ENCODE measurements at places on chromosomes 2 and 18. TPM values are rescaled to one million over a fixed set of nuclear protein-coding genes. Genes with fewer than 3 reads are reported as not detected.

DNA sequence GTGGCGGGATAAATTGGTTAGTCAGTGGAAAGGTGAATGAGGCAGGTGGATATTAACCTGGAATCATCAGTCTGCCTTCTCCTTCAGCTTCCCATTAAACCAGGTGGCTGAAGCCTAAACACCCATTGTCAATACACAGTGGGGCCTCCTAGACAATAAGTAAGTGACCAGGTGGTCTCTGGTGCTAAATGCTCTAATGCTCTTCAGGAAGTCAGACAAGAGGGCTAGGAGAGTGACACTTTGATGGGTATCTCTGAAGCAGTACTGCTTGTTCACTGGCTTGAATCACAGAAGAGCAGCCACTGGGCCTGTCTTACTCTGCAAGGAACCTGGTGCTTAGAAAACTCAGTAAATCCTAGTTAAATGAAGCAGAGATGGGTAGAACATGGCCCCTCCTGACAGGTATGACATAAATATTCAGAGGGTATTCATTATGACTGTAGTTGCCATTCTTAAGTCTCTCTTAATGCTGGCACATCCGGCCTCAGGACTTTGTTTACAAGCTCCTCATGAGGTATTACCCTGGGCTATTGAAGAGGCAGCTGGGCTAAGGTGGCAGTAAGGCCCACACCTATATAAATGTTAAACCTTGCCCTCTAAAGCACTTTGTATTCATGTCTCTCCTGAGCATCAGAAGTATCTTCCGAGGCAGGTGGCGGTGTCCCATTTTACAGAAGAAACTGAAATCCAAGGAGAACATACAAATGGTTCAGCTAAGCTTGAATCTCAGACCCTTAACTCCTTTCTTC is 104.9 kb downstream of the NCK2 start:
- no peak for DNase-seq

- DNase-seq = no peak
Observed at GRCh38 chr2:240060977-240061591, 7.8 kb upstream of the OR6B3 start.

Gene LONRF2
- 12.8 TPM for total RNA-seq

DNA sequence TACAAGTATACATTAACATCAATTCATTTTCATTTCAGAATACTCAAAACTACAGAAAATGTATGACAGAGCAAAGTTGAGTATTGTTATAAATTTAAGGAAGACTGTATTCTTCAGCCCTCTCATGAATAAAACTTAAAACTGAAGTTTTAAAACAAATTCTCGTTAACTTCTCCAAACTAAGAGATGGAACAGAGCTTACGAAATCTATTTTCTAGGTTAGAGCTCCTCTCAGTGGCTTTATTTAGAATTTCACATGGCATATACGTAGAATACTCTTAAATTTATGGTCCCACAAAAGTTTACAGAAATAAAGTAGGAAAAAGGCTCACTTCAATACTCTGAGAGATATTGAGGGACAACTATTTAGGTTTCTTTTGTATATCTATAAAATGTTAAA is 612.1 kb downstream of the KCNJ3 start:
- DNase-seq = no peak

Gene UGT1A10
- not detected for total RNA-seq

DNA sequence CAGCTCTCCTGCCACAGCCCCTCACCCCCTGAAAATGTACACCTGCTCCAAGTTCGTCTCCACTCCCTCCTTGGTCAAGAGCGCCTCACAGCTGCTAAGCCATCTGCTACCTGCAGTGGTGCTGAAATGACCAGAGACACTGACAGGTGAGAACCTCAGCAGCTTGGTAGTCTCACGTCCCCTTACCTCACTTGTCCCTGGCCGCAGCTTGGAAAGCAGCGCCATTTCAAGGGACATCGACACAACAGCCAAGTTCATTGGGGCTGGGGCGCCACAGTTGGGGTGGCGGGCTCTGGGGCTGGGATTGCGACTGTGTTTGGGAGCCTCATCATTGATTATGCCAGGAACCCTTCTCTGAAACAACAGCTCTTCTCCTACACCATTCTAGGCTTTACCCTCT is 47.5 kb downstream of the ANKRD44 start:
- no peak for DNase-seq

GRCh38 chr2:52312486-52312885 is 1280.6 kb upstream of the NRXN1 start:
- no peak for DNase-seq

- DNase-seq = peak; percentile 84
Observed at GRCh38 chr2:20596973-20597859, 53.7 kb downstream of the HS1BP3 start.

GRCh38 chr2:58757971-58758370 is 516.8 kb upstream of the FANCL start:
- no peak for DNase-seq

Gene LBX2
- 4.4 TPM for total RNA-seq

Gene CASP8
- 17.2 TPM for total RNA-seq

DNA sequence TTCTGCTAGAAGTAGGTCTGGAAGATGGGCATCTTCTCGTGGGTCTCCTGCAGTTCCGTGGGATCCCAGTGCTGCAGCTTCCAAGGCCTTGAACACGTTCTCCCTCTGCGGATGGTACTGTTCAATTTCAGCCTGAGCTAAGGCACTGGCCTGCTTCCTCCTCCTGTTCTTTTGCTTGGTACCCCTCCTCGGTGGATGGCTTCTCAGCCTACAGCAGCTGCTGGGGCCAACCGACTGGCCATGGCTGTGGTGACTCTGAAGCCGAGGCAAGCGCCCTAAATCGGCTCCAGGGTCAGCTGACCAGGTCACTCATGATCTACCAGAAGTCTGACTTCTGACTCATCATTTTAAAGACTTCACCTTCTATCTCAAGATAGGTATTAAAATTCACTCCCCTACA is 150.2 kb downstream of the NBAS start:
- DNase-seq = no peak

GRCh38 chr2:95062242-95063085 is 37.0 kb downstream of the MAL start:
- DNase-seq = no peak

DNA sequence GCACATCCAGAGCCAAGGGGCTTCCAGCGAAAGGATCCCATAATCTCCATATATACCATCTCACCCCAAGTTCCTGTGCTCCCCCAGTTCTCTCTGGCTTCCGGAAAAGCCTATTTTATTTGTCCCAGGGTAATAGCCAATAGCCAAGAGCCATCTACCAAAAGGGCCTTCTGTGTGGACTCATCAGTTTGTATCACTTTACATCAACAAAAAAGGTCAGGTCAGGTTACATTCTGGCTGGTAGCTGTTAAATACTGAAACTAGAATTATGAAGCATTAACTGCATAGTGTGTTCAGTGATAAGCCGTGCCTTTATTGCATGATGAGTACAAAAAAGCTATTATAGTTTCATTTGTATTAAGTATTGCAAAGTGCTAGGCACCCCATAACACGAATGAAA is 223.7 kb downstream of the IRS1 start:
- no peak for DNase-seq

DNA sequence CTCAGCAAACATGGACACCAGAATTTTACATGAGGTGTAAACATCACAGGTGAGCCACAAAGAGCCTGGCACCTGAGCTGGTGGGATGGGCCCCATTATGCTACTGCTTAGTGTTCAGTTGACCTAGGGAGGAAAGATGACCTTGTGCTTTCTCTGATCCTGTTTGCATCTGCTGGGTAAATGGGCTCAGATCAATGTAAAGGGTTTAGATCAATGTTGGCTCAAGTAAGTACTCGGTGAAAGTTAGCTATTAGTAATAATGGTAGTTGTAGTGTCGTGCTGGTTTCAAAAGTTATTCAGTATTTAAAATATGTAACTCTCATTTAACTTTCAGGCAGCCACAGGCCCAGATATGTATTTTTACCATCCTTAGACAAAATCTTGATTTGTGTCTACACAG is 19.8 kb downstream of the ABHD3 start:
- no peak for DNase-seq
